Stimulated activated CD4-positive, alpha-beta T cell treated with anti-CD3 and anti-CD28 coated beads, Interleukin-2, amount 100 ng/mL, for 4 hours (primary cell): ENCODE measurements at places on chromosomes 13 and 19.

GRCh38 chr19:14078411-14078810, 5.8 kb downstream of the MISP3 start:
- no peak for DNase-seq

- DNase-seq, result no peak
Measured at GRCh38 chr19:42095814-42096230, 19.9 kb downstream of the ZNF574 start.

DNA sequence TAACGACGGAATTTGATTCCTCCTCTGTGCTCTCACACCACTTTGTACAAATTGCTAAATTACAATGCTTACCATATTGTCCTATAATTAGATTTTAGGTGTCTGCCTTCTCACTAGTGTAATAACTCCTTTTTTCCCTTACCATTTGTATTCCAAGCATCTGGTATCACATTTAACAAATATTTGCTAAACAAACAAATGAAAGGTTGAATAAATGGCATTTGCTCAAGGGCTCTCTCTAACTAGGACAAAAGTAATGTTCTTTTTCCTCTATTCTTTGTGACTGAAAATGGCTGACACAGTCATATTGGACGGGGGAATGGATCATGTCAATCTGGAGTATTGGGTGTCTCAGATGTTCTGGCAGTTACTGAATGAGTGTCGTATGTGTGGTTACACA, 99.7 kb downstream of the ENOX1 start:
- no peak for DNase-seq

DNA sequence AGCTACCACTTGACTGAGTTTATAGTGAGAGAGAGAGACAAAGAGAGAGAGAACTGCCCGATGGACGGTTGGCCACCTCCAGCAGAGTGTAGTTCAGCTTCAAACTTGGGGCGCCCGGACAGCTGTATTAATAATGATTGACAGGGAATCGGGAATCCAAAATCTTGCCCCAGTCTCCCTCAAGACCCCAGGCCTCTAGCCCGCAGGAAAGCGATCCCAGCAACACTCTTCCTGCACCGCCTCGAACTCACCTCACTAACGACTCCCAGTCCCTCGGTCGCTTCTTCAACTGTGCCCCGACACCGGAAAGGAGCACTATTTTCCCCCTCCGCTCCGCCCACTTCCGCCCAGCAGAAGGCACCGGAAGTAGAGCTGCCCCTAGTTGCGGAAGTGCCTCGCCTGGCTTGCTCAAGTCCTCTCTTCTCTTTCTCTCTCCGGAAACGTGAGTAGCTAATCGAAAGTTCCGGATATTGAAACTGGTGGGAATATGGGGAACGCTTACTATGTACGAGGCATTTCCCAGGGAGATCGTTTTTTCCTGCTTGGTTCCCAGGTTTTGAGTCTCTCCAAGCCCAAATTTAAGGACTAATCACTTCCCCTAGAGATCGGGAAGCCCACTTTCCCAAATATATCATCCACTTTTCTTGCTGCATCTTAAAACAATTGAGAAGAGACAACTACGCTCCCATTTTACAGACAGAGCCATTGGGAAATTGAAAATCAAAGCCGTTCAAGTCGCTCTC, at the start of gene NOSIP:
Gene NOSIP, minus strand, starts transcription at position 293 of the 743 bp plus-strand sequence. CDS start 19,865 bp downstream, outside the sequence.
- DNase-seq, result peak; percentile 95

DNA sequence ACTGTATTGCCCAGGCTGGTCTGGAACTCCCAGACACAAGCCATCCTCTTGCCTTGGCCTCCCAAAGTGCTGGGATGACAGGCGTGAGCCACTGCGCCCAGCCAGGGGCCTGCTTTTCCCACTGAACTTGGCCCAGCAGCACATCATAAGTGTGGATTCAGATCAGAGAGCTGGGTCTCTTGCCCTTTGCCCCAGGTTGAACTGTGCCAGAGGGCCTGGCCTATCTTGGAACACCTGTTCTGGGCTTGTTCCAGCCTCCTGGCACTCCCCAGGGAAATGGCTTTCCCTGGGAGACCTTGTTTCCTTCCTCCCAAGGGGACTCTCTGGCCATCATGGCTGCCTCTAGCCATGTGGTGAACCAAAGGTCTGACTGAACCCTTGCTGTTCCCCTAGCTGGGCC, 3.4 kb downstream of the CC2D1A start:
- no peak for DNase-seq

GRCh38 chr13:105841286-105841685, 694.2 kb downstream of the EFNB2 start:
- no peak for DNase-seq

GRCh38 chr13:97526556-97526955, 92.6 kb downstream of the RAP2A start:
- no peak for DNase-seq

- DNase-seq, result no peak
Measured at GRCh38 chr13:48449656-48450055, 36.7 kb upstream of the LPAR6 start.

DNA sequence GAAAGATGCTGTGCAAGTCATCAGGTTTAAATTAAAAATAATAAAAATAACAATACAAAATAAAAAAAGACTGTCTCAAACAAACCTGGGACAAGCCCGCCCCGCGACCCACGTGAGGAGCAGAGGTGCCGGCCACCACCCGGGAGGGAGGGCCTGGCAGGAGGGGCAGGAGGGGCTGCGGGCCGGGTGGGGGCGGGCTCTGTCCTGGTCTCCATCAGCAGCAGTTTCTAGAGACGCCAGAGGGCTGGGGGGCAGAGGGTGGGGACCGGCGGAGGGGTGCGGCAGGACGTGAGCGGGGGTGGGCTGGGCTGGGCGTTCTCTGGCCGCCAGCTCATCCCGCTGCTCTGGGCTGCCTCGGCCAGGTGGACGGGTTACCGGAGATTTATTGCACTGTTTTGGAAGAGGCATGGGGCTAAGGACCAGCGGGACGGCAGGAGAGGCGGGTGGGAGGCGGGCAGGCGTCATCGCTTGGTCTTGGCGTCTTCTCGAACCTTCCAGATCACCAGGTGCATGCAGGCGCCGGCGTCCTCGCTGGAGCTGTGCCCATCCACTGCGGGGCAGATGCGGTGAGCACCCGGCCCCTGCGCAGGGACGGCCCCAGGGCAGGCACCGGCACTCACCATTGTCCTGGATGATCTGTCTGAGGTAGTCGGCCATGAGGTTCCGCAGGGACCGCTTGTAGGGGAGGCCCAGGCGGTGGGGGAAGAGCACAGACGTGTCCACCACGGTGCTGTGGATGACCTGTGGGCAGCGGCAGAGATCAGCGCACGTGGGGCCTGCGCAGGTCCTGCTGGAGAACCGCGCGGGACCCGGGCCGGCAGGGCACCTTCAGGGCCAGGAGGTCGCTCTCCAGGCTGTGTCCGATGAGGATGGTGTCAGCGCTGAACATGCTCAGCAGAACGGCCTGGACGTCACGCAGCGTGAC, 3.8 kb upstream of the ATP8B3 start:
- DNase-seq, result no peak

DNA sequence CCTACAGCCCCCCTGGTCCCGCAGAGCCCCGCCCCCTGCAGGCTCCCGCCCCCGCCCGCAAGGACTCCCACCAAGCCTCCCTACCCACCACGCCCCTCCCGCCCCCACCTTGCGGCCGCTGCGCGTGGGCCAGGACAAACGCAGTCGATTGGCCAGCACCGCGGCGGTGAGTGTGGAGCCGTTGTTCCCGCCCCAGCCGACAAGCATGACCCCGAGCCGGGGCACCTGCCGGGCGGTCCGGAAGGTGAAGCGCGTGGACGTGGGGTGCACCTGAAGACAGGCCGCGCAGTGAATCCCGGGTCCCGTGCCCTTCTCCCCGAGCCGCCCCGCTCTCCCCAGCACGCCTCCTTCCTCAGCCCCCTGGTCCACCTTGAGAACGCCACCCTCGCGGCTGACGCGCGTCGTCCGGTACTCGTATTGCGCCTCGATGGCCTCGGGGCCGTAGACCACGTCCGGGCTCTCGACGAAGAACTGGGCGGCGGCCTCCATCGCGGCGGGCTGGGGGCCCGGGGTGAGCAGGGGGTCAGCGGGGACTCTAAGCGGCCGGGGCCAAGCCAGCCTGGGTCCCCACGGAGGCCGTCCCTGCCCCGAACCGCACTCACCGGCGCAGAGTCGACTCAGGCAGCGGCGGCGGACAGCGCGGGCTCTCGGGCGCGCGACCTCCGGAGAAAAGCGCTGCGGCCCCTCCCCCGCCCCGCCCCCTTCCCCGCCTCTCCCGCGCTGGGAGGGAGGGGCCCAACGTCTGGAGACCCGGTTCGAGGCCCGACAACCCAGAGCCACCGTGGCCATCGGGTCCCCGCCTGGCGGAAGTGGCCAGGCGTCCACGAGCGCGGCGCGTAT, at the start of gene ISYNA1:
Gene ISYNA1, minus strand, starts transcription at position 643 of the 840 bp plus-strand sequence. Its CDS starts 154 bp downstream, at position 489.
- peak; percentile 54 for DNase-seq

DNA sequence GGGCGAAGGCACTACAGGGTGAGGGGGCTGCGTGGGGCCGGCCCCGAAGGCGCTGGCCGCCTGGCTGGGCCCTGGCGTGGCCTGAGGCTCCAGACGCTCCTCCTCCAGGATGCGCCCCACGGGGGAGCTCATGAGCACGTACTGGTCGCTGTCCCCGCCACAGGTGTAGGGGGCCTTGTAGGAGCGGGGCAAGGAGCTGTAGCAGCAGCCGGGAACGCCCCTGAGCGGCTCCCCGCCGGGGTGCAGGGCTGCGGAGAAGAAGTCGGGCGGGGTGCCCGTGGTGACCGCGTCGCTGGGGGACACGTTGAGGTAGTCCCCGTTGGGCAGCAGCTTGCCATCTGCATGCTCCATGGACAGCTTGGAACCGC, 3.0 kb downstream of the IRS2 start:
- no peak for DNase-seq

DNA sequence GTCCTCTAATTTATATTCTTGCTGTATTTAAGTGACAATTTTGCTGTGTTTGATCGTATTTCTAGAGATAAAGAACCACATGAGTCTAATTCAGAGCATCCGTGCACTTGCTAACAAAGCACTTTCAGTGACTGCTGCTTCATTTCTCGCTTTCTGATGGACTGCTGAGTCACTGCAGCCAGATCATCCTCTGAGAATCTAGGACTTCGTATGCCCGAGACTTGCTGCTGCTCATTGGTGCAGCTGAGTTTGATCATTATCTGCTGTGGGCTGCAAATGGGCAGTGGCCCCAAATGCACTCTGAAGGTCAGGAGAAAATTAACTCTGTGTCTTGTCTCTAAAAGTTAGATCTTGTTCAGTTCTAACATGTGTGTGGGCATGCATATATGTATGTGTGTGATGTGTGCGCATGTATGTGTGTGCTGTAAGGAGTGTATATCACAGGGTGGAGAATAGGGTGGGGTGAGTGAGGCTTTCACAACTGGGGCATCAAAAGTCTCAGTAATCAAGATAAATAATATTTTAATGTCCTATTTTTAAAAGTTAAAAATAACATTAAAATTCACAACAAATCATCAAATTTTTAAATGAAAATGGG, 342.6 kb downstream of the MTUS2 start:
- DNase-seq, result no peak

- DNase-seq, result no peak
Measured at GRCh38 chr13:66559093-66559492, 671.0 kb downstream of the PCDH9 start.

DNA sequence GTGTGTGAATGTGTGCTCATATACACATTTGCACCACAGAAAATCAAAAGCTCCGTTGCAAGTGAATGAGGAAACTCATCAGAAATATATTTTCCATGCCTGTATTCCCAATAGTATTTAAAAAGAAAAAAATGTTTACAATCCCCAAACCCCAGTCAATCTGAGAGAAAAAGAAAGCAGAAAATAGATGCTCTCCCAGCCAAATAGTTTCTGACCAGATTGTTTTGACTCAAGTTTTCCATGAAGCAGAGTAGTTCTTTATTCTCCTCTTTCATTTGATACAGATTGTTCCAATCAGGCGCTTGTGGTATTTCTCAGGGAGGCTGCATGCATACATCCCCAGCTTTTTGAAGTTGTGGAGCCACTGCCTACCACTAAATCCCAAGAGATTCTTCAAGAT, 110.6 kb downstream of the STARD13 start:
- DNase-seq, result no peak

DNA sequence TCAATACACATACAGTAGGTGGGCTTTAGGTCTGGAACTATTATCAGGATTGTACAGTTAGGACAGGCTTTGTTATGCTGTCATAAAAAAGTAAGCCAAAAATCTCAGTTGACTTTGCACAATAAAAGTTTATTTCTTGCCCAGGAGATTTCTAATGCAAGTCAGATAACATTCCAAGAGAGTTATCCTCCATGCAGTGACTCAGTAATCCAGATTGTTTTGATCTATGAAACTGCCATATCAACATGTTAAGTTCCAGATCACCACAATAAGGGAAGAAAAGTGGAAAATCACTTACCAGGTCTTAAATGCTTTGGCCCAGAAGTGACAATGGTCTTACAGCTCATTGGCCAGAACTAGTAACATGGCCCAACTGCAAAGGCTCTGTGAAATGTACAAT, 636.2 kb upstream of the KLF12 start:
- no peak for DNase-seq

- no peak for DNase-seq
Measured at GRCh38 chr19:8421484-8422461, 8.7 kb downstream of the MARCHF2 start.

GRCh38 chr19:28436320-28436719, 776.6 kb downstream of the UQCRFS1 start:
- no peak for DNase-seq

GRCh38 chr13:108313382-108313781, 43.9 kb downstream of the TNFSF13B start:
- DNase-seq, result no peak

DNA sequence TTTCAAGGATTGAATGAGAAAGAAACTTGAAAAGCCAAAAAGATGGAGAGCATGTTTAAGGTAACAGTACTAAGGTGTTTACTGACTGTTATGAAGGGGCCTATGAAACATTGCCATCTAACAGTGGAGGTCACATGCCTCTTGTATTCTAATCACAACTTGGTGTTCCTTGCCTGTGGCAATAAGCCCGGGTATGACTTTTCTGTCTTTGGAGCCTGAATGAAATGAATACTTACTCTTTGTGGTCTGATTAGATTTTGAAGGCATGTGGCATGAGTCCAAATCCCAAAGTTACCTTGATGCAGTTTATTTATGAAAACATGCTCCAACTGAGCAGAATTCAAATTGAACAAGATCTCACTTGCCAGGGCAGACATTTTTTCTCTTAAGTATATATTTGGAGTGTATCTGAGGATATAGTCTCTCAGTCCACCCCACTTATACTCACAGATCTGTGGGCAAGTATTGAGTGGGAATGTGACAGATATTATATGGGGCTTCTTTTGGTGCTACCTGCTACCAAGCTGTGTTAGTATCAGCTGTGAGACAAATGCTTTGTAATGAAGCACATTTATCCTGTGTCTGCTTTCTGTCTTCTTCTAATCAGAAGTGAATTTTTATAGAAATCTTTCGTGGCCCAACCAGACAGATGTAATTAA, 67.5 kb downstream of the B3GLCT start:
- no peak for DNase-seq
